ENCODE measurements at places on chromosomes 5 and 9.

GRCh38 chr5:77824981-77825380, 48.8 kb upstream of the TBCA start:
- no peak for DNase-seq

- DNase-seq = peak; percentile 14
These were observed 43.5 kb upstream of the DNAH5 start for GRCh38 chr5:13987843-13988464.

GRCh38 chr5:94102849-94103248, 361.4 kb upstream of the POU5F2 start:
- no peak for DNase-seq

DNA sequence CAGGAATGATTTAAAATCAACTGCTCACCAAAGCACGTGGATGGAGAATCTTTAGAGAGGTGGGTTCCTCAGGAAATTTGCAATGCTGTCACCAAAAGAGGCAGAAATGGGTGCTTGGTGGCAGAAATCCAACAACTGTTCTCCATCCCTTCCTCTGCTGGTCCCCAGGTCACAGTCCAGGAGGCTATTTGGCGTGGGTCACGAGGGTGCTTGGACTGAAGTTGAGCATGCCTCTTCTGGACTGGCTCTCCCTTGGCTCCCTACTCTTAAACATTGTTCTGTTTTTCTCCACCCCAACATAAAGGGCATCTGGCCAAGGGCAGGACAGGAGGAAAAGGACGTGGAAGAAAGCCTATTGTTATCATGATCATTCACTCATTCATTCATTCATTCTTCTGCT, 58.9 kb downstream of the WWC1 start:
- DNase-seq = no peak

GRCh38 chr9:111582888-111583287, 16.6 kb downstream of the PTGR1 start:
- DNase-seq = no peak

DNA sequence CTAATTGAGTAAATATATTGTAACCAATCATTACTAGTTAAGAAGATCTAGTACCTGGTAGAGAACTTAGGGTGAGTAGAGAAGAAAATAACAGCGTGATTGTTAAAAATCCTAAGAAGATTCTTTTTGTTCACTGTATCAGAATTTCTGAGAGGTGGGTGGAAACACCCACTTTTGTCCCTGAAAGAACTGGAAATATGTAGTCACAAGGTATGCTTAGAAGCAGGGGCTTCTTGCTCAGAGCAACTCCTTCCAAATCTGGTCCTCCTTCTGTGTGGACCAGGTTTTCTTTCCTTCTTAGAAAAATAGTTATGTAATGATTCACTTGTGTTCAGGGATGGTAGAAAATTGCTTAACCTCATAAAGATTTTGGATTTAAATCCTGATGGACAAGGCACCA, 11.9 kb upstream of the TOMM5 start:
- DNase-seq = no peak

DNA sequence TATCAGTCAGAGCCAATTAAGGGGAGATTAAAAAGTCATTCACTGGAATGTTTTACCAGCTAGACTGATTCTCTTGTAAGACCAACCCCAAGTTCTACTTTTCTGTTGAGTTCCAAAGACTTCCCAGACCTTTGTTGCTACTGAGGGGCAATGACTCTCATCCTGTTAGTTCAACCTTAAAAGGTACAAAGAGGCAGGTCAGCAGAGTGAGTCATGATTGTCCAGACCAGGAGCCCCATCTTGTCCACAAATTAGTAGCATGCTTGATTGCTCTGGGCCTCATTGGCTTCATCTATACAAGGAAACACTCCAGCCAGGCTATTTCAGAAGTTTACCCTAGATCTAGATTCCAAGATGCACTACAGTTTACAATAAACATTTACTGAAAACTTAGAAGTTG, 79.9 kb upstream of the IL7R start:
- DNase-seq = no peak

DNA sequence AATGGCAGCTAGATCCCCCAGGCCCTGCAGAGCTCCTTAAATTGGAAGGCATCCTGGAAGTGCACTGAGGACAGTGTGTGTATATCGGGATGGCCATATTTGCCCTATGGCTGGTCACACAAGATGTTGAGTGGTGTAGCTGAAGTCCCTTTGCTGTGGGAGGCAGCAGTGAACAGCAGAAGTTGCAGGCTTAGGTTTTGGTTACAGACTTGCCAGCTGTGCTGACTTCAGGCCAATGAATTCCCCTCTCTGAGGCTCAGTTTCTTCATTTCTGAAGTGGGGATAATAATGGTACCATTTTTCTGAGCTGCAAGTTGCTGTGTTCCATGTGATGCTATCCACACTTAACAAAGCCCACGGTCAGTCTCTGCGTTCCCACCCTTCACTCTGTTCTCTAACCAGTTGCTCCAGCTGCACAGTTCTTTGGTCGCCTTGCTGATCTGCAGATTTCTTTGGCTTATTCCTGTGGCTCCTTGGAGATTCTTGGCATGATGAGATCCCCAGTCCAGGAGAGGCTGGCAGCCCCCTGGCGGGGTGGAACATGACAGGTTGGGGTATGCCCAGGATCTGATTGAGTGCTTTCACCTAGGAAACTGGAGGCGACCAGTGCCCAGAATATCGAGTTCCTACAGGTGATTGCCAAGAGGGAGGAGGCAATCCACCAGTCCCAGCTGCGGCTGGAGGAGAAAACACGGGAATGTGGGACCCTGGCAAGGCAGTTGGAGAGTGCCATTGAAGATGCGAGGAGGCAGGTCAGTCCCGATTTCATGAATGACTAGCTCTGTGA, 6.5 kb upstream of the GLE1 start:
- DNase-seq = no peak

DNA sequence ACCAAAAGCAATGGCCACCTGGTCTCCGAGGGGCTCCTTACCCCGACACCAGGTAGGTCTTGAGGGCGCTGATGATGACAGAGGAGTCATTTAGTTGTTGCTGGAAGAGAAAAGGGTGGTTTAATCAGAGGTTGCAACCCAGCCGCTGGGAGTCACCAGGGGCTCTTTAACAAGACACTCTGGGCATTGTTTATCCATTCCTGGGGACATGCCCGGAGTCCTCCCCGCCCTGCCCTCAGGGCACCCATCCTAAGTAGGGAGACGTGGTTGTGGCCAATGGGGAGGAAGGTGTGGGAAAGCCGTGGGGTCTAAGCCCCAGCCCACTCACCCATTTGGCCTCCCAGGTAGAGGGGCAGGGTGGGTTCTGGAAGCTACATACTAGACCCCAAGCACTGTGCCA, 3.1 kb downstream of the PTGES2 start:
- no peak for DNase-seq

GRCh38 chr5:128613766-128614165, 75.7 kb upstream of the FBN2 start:
- DNase-seq = no peak

DNA sequence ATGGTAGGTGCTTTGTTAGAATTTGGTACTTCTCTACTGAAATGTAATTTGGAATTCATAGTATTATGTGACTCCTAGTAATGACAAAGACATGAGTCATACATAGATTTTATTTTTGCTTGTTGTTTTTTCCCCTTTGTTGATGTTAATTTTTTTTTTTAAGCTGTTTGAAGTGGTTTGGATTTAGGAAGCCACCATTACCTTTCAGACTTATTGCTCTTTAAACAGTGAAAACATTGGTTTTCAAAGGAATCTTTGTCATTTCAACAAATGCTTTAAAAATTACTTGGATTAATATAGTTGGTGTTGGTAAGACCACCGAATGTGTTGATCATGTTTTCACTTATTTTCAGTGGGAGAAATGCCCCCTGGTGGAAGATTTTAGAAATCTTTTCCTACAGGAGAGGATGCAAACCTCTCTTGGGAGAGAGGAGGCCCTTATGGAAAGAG, 170.1 kb upstream of the PITX1 start:
- DNase-seq = no peak

DNA sequence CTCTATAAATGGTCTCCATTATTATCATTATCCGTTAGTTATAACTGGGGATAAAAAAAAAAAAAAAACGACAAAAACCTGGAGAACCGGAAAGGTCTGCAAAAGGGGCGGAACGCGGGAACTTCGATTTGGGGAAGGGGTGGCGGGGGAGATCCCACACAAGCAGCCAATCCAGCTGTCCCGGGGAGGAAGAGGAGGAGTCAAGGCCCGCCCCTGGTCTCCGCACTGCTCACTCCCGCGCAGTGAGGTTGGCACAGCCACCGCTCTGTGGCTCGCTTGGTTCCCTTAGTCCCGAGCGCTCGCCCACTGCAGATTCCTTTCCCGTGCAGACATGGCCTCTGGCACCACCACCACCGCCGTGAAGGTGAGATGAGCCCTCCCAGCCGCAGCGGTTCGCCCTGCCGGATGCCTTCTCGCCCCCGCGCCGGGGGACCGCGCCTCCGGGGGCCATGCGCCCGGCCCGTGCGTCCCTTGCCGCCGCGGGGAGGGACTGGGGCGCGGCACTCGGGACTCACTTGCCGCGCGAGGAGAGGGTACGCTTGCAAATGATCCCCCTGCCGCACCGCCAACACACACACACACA, at the start of gene MTAP:
TSS of gene MTAP (plus strand) at position 219 of the 583 bp plus-strand sequence. CDS start at position 332, 113 bp downstream.
- peak; percentile 81 for DNase-seq

GRCh38 chr5:83785176-83785668, 64.6 kb upstream of the HAPLN1 start:
- no peak for DNase-seq

DNA sequence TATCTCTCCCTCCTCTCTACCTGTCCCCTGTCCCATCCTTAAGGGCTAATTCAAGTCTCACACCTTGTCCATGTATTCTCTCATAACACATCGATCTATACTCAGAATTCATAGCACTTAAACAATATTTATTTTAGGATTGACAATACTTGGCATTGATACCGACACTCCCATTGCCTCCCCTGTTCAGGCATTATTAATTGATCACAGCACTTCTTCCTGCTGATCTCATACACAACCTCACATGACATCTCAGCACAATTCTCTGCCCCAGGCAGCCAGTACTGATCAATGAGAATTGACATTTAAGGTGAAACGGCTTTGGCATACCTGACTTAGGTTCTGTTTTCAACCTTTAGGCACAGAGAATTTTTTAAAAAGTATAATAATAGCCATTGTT, 582.4 kb upstream of the BRINP1 start:
- DNase-seq = no peak

GRCh38 chr5:128196791-128197190, 113.2 kb downstream of the SLC12A2 start:
- no peak for DNase-seq

- DNase-seq = no peak
These were observed 60.3 kb downstream of the FOXD1 start for GRCh38 chr5:73388306-73388684.

DNA sequence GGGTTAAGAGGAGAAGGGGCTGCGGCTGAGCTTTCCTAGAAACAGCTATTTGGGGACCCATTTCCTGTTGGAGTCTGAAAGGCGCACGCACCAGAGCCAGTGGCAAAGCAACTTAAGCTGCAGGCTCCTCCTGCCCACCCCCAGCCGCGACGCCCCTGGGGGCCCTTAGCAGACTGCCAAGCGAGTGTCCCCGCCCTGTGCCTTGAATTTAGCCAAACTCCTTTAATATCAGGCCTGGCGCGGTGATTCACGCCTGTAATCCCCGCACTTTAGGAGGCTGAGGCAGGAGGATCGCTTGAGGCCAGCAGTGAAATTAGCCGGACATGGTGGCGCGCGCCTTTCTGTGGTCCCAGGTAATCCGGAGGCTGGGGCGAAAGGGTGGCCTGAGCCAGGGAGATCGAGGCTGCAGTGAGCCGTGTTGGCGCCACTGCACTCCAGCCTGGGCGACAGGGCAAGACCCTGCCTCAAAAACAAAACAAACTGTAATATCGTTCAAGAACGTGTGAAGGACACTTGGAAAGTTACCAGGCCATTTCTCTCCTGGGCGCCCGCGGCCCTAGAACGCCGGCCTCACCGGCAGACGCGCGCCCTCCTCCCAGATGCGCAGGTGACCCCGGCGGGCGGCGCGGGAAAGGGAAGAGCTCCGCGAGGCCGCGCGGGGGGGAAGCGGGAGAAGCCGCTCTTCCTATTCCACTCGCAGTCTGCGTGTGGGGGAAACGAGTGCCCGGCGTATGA, 1.0 kb upstream of the F2R start:
- peak; percentile 22 for DNase-seq

DNA sequence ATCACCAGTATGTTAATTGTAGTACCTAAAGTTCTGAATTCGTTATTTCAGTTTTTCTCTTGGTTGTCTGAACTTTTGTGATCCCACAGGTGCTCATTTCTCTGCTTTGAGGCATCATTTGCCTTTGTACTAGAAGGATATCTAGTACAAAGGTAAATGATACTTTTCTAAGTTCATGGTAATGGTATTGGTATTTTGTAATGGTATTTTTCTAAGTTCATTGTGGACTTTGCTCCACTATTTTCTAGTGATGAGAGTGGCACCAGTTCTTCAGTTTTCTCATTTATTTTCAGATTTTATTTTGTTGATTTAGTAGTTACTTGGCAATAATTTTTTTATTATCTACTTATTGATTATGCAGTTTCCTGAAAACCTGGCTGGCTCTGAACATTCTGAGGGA, 42.0 kb downstream of the RAB24 start:
- no peak for DNase-seq

DNA sequence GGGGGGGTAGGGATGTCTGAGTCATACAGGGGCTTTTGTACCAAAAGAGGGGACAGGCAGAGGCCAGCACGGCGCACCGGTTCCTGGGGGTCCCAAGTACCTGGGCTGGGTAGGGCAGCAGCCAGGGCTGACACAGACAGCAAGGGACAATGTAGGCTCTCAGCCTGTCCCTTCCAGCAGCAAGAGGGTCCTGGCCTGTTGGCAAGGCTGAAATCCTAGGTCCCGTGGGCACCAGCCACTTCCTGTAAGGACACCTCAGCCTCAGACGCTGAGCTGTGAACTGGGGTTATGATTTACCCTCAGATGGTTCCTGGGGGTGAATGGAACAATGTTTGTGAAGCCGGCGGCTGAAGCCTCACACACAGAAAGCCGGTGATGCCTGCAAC, 41.3 kb downstream of the NACC2 start:
- DNase-seq = no peak

DNA sequence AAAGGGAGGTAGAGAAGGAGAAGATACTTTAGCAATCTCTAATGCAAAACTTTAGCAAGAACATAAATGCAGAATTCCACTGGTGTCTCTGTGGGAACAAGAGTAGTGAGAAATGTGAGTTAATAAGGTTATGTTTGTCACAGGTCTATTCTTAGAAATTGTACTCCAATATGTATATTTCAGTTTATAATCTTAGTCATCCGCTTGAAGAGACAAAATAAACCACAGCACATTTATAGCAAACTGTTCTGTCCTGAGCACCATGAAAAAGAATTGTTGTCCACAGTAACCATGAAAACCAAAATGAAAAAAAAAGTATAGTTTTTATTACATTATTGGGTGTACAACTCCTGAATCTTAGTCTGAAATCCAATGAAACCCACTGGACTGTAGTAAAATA, 93.6 kb upstream of the TSLP start:
- DNase-seq = no peak

- no peak for DNase-seq
These were observed 9.3 kb upstream of the PTPN3 start for GRCh38 chr9:109507421-109507838.

Data from activated naive CD8-positive, alpha-beta T cell treated with anti-CD3 and anti-CD28 coated beads for 36 hours (primary cell).